ENCODE measurements at places on chromosomes 2 and 18. TPM values are rescaled to one million over a fixed set of nuclear protein-coding genes. Genes with fewer than 3 reads are reported as not detected.

CERKL gene
- total RNA-seq, result not detected

PRKAG3 gene
- not detected for total RNA-seq

DSC2 gene
- total RNA-seq, result 1.6 TPM

GRCh38 chr2:132448771-132449170, 32.2 kb downstream of the GPR39 start:
- H3K27me3 ChIP-seq, result peaks cover 6% of the 10 kb centered on the region
- no peaks in the 10 kb centered on the region for H3K36me3 ChIP-seq
- no peak overlapping the region for H3K4me3 ChIP-seq
- no peak overlapping the region for H3K27ac ChIP-seq
- H3K4me1 ChIP-seq, result no peaks in the 10 kb centered on the region

DNA sequence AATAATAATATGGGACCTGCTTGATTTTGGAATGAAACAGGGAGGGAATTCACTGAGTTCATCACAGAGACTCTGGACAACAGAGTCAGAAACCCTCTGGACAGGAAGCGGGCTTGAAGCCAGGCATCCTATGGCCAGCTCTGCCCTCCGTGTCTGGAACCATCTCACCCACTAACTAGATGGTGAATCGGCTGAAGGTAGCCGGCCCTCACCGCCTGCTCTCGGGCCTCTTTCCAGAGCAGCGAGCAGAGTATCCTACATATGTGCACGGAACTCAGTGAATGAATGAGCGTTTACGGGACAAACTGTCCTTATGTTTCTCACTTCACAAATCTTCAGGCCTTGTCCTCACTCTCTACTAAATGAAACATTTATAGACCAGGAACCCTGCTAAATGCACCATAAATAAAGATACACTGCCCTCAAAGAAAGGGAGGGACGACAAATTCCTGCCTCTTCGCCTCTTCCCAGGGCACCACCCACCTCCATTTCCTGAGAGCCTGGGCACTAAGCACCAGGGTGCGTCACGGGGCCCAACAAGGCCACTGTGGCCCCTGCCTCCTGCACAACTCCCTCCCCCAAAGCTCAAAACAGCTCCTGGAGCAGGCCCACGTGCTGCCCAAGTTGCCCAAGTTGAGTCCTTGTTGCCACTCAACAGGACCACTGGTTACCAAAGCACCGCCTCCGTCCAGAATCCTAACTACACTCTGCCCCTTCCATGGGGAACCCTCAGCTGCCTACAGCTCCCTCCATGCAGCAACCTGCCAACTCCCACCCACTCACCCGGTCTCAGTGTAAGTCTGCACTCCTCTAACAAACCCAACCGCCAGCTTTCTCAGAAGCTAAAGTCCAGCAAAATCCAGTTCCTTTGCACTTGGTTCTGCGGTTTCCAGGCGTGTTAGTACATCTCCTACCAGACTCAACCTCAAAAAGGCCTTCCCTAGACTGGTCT, 1.7 kb downstream of the TBC1D8 start:
- no peak overlapping the region for H3K27ac ChIP-seq
- H3K4me3 ChIP-seq, result peak overlapping the region; percentile 80
- H3K27me3 ChIP-seq, result no peaks in the 10 kb centered on the region
- DNase-seq, result no peak
- H3K36me3 ChIP-seq, result peaks cover 2% of the 10 kb centered on the region
- peaks cover 41% of the 10 kb centered on the region for H3K4me1 ChIP-seq

GRCh38 chr2:38751596-38752410, 642 bp upstream of the SRSF7 start:
- H3K27me3 ChIP-seq, result no peaks in the 10 kb centered on the region
- H3K4me1 ChIP-seq, result peaks cover 31% of the 10 kb centered on the region
- H3K36me3 ChIP-seq, result peaks cover 26% of the 10 kb centered on the region
- no peak for DNase-seq
- H3K4me3 ChIP-seq, result peak overlapping the region; percentile 99
- H3K27ac ChIP-seq, result peak overlapping the region; percentile 99

GRCh38 chr2:165825041-165825440, 31.0 kb upstream of the GALNT3 start:
- no peak overlapping the region for H3K27ac ChIP-seq
- no peak overlapping the region for H3K4me3 ChIP-seq
- no peak for DNase-seq
- H3K36me3 ChIP-seq, result no peaks in the 10 kb centered on the region
- H3K4me1 ChIP-seq, result peaks cover 4% of the 10 kb centered on the region

- no peak for DNase-seq
- no peak overlapping the region for H3K27ac ChIP-seq
- no peak overlapping the region for H3K4me3 ChIP-seq
- peaks cover 20% of the 10 kb centered on the region for H3K27me3 ChIP-seq
- no peaks in the 10 kb centered on the region for H3K4me1 ChIP-seq
- no peaks in the 10 kb centered on the region for H3K36me3 ChIP-seq
Observed at GRCh38 chr2:98298683-98299164, 47.5 kb upstream of the CNGA3 start.

DNA sequence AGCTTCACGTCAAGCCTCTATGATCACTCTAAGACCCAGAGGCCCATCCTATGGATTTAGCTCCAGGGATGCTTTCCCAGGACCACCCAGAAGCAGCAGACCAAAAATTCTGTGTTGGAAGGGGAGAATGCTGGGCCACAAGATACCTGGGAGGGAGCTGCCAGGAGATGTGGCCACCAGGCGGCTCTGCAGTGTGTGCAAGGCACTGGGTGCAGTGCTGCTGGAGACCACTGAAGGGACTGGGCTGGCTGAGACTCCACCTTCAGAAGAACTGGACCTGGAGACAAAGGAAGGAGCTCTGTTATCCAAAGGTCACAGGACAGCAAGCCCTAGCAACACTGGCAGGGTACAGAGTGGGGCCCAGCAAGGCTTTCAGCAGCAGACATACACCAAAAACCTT, 34.0 kb downstream of the KANSL3 start:
- H3K27me3 ChIP-seq, result no peaks in the 10 kb centered on the region
- H3K27ac ChIP-seq, result no peak overlapping the region
- DNase-seq, result no peak
- peaks cover 79% of the 10 kb centered on the region for H3K36me3 ChIP-seq
- no peaks in the 10 kb centered on the region for H3K4me1 ChIP-seq
